ENCODE measurements at places on chromosomes 13 and 19.
A peak's percentile ranks its signal among the peaks of the same experiment; 100 is the strongest.

DNA sequence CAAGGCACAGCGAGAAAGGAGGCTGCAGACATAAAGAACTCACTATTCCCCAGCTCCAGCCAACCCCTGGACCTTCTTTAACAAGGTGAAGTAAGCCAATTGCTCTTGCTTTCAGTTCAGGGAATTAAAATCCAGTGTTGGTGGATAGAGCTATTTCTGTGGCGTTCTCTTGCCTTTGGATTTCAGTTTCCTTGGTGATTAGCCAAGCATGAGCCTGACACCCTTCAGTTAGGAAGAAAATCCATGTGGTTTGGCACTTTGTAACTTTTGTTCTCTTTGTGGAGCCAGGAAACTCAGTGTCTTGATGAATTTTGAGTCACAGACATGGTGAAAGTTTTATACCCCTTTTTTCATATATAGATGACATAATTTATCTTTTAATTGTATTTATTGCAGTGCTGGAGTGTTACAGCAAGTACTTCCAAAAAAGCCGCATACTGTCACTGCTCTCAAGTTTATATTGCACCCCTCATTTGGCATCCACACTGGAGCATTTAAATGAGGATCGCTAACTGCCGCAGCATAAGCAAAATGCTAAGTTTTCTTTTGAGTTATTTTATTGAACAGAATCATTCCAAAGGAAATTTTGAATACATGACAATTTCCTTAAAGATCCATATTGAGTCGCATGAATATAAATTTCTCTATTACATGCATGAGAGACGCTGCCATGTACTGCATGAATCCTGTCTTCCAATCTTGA lies 406.8 kb downstream of the MYO16 start:
- no peak for DNase-seq

GRCh38 chr19:6891761-6892385 lies 4.5 kb downstream of the ADGRE1 start:
- no peak for DNase-seq

DNA sequence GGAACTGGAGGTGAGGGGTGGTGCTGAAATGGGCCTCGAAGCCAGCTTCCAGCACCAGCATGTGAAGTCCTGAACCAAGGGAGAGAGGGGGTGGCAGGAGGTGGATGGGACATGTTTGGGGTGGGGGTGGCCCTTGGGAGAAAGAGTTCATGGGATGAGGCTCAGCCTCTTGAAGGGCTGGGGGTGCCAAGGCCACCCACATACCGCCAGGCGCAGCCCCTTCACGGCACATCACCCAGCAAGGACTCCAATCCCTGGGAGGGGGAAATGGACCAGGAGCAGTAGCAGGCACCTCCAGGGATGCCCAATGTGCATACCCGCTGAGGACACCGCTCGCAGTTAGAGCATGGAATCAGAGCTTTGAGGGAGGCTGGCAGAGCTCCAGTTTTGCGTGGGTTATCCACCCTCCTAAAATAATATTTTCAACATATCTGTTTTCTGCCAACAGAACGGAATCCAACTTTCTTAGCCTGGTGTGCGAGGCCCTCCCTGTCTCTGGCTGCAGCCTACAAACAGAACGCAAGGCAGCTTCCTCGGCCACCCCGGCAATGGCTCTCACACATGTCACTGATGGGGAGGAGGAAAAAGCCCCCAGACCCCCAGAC lies 140.5 kb upstream of the VSTM2B start:
- DNase-seq: no peak

- DNase-seq: no peak
These were observed 21.6 kb downstream of the CPAMD8 start for GRCh38 chr19:17005000-17005399.

DNA sequence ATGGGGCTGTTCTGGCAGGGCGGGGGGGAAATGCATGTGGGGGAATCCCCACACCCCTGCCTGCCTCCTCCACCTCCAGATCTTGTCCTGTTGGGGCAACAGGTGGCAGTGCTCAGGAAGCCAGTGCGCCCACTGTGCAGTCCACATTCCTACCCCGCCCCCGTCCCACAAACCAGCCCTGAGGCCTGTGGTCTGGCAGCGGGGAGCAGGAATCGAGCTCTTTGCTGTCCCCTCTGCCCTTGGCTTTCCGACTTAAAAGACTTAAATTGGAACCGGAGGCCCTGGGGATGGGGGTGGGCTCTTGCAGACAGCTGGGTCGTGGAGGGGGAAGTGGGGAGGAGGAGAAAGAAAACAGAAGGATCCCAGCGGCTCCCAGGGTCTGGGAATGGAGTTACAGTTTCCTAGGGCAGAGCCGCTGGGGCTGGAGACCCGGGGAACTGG lies 4.3 kb downstream of the NANOS3 start:
- DNase-seq: no peak

- DNase-seq: no peak
These were observed 422.2 kb downstream of the KLF5 start for GRCh38 chr13:73480779-73481559.

GRCh38 chr19:46951171-46951986 lies 68.3 kb upstream of the NPAS1 start:
- DNase-seq: no peak

GRCh38 chr19:29259867-29260281 lies 46.9 kb upstream of the UQCRFS1 start:
- no peak for DNase-seq

- DNase-seq: no peak
These were observed 23.8 kb downstream of the ONECUT3 start for GRCh38 chr19:1777149-1777548.

GRCh38 chr13:110913322-110914080 lies 1.4 kb downstream of the ANKRD10 start:
- DNase-seq: peak; percentile 17

DNA sequence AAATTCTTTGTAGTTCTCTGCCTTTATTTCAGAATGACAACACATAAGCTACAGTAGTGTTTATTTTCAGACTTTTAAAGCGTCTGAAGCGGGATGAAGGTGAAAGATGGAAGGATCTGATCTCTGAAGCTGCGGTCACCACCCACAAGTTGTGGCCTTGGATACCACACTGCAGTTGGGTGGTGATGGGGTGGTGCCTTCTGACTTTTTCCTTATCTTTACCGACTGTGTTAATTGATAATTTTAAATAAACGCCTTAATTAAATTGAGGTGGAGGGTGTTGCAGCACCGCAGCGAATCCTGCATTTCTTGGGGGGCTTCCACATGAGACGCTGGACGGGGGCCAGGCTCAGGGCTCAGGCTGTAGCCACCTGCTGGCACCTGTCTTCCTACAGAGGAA lies 1.3 kb downstream of the TFDP1 start:
- no peak for DNase-seq

GRCh38 chr13:111184458-111185401 lies 69.6 kb downstream of the ARHGEF7 start:
- peak; percentile 37 for DNase-seq

- DNase-seq: no peak
These were observed 18.8 kb downstream of the KL start for GRCh38 chr13:33034882-33035520.

DNA sequence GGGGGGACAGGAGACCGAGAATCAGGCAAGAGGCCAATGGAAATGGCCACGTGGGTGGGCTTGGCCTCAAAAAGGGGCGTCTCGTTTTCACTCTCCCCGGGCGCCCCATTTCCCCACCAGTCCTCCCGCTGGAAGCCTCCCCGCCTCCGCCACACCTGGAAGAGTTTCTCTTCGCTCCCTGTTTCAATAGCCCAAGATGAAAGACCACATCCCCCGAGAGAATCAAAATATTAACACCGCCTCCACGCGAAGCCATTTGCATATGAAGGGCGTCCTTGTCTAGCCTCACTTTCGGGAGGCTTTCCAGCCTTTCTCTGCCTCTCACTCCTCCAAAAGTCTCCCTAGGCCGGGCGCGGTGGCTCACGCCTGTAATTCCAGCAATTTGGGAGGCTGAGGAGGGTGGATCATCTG lies 691 bp upstream of the OLFM2 start:
- no peak for DNase-seq

- DNase-seq: peak; percentile 11
These were observed 49.8 kb downstream of the KATNAL1 start for GRCh38 chr13:30257468-30258099.

GRCh38 chr13:78309497-78310180 lies 293.7 kb downstream of the POU4F1 start:
- no peak for DNase-seq

DNA sequence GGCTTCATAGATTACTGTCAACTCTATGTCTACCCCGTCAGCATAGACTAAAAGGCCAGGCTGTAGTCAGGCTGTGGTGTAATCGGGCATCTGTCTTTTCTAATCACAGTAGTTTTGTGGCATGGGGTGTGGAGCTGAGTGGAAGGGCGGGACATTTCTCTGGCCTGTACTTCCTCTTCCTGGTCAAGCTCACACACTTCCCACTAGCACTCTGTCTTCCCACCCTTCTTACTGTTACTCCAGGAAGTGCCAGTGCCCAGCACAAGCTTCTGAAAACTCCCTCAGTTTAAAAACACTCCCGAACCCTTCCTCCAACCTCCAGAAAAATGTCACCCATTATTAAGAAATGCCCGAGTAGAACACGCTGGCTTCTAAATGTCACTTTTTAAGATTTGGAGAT lies 229.8 kb downstream of the KLF5 start:
- DNase-seq: no peak

DNA sequence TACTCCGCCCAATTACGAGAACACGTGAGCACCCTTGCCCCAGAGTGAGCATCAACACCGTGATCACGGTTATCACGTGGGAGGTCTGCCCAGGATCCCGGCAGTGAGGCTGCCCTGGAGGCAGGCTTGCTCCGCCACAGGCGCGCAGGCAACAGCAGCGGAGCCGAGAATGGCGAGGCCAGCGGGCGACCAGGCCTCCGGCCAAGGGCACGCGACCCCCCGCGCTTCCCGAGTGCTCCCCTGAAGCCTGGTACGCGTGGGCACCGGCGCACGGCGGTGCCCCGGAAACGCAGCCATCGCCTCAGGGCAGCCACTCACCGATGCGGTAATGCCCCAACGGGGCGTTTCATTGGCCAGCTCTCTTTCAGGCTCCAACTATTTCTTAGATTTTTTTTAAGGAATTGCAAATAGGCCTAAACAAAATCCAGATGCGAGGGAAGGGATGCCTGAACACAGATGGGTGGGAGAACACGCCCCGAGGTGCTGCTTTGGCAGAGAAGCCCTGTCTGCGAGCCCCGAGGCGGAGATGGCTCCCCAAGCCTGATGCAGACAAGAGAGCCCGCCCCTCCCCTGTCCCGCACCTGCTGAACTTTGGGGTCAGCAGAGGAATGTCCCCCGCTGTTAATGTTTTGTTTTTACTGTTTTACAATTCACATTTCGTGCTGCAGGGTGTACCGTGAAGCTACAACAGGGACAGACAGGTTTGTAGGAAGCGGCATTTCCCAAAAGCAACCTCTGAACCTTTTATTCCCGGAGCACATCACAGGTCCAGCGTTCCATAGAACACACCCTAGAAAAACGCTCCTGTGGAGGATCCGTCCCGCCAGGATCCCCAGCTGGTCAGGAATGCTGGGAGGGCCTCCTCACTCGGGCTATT lies 132.7 kb downstream of the ZDHHC20 start:
- peak; percentile 44 for DNase-seq

DNA sequence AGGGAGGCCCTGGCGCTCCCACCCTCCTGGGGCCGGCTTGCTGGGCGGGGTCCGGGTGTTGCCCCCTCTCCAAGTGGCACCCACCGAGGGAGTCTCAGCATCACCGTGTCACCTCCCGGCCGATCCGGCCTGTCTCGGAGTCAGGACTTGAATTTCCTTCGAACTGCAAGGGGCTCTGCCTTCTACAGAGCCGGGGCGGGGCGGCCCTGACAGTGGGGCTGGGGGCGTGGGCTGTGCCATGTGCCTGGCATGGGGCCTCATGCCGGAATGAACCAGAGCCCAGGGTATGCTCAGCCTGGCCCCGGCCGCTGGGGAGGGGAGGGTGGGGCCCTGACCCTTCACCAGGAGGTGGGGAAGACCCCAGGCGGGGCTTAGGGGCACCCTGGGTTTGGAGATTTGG lies 47.0 kb upstream of the TCF3 start:
- DNase-seq: no peak

DNA sequence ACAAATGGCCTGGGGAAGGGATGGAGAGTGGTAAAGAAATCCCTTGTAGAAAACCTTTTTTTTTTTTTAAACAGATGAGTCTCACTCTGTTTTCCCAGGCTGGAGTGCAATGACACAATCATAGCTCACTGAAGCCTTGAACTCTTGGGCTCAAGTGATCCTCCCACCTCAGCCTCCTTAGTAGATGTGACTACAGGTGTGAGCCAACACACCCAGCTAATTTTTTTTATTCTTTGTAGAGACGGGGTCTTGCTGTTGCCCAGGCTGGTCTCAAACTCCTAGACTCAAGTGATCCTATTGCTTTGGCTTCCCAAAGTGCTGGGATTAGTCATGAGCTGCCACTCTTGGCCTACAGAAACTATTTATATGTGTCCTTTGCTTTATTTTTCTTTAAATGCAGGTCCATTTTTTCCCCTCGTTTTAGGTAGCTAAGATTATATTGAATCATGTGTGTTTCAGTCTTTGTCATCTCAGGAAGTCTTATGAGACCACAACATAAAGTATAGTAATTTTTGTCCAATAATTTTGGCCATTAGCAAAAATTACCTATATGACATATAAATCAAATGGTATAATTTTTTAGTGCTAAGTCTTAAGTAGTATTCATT lies 10.5 kb downstream of the LPAR6 start:
- DNase-seq: no peak

DNA sequence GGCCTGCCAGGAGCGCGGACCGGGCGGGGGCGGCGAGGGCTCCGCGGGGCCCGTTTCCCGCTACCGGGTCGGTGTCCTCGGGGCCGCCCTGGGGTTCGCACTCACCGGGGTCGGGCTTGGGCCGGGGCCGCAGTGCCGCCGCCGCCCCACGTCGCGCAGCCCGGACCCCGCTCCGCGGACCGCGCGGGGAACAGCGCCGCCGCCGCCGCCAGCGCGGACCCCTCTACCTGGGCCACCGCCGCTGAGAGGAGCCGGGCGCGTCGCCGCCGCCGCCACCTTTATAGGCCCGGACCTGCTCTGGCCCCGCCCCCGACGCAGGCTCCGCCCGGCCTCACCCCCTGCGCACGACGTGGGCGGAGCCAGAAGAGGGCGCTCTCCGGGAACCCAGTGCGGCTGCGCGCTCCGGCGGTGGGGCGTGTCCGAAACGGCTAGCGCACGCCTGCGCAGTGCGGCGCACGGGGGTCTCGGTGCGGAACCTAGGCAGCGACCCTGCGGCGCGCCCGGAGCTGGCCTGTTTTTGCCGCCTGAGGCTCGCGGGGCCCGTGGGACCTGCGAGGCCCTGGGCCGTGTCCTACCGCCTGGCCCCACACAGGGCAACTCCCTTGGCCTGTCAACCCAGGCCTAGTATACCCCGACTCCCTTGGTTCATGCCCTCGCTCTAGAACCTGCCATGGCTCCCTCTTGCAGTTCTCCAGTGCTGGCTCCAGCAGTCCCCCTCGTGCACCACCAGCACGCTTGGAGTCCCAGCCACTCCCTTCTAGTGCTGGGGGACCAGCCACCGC lies at the start of gene MKNK2:
TSS of gene MKNK2 (minus strand) at position 254 of the 782 bp plus-strand sequence. CDS start 393 bp downstream, outside the sequence.
- DNase-seq: peak; percentile 97

GRCh38 chr13:112067116-112067741 lies at the start of gene SOX1:
Gene SOX1 (plus strand): TSS chr13:112067149. CDS start chr13:112067659, 510 bp downstream.
- DNase-seq: no peak

DNA sequence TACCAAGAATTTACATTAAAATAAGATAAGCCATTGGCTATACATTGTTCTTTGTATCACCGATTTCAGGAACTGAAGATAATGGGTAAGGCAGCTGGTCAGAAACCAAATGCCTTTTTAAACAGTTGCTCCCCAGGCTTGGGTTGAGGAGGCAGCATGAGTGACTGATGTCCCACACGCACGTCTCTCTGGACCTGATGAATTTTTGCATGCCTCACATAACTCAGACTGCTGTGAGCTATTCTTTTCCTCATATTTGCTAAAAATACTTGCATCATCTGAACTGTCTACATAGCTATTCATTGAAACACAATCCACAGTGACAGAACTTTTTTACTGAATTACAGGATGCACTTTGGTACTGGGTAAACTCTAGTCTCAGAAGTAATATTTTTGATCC lies 123.6 kb upstream of the MAB21L1 start:
- peak; percentile 3 for DNase-seq

Measured in hepatic stellate cell (primary cell).